ENCODE measurements at places on chromosomes 2 and 18. TPM values are rescaled to one million over a fixed set of nuclear protein-coding genes. Genes with fewer than 3 reads are reported as not detected.
A peak's percentile ranks its signal among the peaks of the same experiment; 100 is the strongest.

The EVA1A gene
- total RNA-seq, result 1.7 TPM

- H3K27ac ChIP-seq, result no peak overlapping the region
- DNase-seq, result no peak
- H3K4me3 ChIP-seq, result no peak overlapping the region
- no peaks in the 10 kb centered on the region for H3K4me1 ChIP-seq
- H3K36me3 ChIP-seq, result no peaks in the 10 kb centered on the region
- no peaks in the 10 kb centered on the region for H3K27me3 ChIP-seq
Observed at GRCh38 chr2:86807133-86807467, 16.4 kb upstream of the CD8A start.

DNA sequence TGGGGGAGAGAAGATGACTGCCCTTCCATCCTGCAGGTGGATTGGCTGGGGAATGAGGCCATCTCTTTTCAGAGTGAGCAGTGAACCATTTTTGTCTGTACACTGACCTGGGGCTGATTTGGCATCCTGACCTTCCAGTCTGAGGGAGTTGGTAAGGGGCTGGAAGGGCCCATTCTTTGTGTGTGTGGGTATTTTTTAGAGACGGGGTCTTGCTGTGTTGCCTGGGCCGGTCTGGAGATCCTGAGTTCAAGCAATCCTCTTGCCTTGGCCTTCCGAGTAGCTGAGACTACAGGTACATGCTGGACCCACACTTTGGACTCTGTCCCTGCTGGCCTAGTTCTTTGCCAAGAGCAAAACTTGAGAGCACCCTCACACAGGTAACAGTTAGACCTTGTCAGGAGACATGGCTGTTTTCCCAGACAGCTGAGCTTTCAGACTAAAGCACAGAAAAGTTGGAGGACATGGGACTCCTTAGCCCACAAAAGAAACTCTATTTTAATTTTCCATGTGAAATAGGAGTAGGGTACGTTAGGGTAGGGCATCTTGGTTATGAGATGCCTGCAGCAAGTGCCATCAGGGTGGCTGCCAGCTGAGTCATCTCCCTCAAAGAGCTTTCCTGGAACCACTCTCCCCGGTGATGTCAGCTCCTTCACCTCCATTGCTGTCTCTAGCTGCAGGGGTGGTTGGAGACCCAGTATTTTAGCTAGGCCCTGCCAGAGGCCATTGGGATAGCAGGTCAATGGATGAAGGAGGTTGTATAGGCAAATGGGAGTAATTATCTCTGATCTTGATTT is 60.7 kb downstream of the DGKD start:
- H3K27me3 ChIP-seq, result no peaks in the 10 kb centered on the region
- peaks cover 2% of the 10 kb centered on the region for H3K36me3 ChIP-seq
- peak overlapping the region; percentile 100 for H3K27ac ChIP-seq
- peak; percentile 72 for DNase-seq
- H3K4me1 ChIP-seq, result peaks cover 4% of the 10 kb centered on the region
- H3K4me3 ChIP-seq, result no peak overlapping the region

GRCh38 chr2:45046786-45047185 is 37.5 kb upstream of the SIX2 start:
- H3K36me3 ChIP-seq, result no peaks in the 10 kb centered on the region
- no peaks in the 10 kb centered on the region for H3K4me1 ChIP-seq
- no peak overlapping the region for H3K4me3 ChIP-seq
- DNase-seq, result no peak
- H3K27me3 ChIP-seq, result no peaks in the 10 kb centered on the region

The ASIC4 gene
- 0.42 TPM for total RNA-seq

The CXCR4 gene
- total RNA-seq, result 23.7 TPM
